SW480 (cell line): ENCODE measurements at places on chromosomes 2 and 18.
A peak's percentile ranks its signal among the peaks of the same experiment; 100 is the strongest.

DNA sequence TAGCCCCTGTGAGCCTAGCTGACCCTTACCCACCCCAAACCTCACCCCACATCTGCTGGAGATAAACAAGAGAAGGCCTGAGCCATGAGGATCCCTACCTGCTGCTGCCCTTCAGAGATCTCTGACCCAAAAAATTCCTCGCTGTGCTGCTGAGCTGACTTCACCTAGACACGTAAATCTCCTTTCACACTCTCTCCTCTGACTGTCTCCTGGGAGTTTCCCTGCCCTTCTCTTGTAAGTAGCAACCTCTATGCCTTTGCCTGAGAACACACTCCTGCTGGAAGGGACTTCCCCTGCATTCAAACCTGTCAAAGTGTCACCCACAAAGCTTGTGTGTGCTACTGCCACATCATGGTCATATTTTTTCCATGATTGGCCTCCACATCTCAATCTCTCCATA is 134.2 kb upstream of the NOL4 start:
- DNase-seq: no peak

DNA sequence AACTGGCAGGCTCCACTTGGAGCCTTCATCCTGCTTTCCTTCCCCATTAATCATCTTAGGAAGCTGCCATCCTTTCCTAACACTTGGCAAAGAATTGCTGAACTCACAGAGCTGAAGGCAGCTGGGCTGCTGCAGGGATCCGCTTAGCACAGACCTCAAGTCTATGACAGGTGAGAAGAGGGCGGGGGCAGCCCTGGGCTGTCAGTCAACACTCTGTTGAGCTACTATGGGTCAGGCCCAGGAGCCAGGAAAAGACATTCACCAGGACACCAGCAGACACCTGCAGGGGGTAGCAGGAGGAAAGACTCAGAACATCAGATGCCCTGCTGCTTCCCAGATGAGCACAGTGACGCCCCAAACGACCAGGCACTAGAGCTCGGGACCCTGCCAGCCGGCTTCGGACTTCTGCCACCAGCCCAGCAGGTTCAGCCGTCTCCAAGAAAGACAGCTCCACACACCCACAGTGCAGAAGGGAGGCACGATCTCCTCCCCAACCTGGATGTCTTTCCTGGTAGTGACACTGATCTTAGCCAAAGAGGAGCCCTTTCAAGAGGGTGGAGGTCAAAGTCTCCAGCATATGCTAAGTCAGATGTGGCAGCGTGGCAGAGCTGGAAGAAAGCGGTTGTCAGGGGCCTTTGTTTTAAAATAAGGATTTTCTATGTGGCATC is 55.2 kb downstream of the SNORC start:
- no peak for DNase-seq

DNA sequence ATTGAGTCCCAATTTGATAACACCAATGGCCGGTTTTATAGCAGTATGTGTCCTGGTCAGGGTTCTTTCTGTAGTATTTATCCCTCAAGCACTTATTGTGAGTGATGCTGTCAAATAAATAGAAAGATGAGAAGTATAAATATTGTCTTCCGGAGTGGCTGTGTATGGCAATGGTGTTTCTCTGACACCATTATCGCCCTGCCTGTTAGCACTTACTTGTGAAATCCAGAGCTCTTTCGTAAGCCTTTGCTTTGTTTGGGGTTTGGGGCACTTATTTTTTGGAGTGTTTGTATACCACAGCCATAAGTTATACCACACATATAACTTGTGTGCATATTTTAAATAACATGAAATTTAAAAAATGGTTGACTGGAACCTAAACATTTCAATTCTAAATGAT is 29.3 kb downstream of the CD8B2 start:
- no peak for DNase-seq

- DNase-seq: no peak
These were observed 291.0 kb downstream of the CALCRL start for GRCh38 chr2:187157046-187157445.

DNA sequence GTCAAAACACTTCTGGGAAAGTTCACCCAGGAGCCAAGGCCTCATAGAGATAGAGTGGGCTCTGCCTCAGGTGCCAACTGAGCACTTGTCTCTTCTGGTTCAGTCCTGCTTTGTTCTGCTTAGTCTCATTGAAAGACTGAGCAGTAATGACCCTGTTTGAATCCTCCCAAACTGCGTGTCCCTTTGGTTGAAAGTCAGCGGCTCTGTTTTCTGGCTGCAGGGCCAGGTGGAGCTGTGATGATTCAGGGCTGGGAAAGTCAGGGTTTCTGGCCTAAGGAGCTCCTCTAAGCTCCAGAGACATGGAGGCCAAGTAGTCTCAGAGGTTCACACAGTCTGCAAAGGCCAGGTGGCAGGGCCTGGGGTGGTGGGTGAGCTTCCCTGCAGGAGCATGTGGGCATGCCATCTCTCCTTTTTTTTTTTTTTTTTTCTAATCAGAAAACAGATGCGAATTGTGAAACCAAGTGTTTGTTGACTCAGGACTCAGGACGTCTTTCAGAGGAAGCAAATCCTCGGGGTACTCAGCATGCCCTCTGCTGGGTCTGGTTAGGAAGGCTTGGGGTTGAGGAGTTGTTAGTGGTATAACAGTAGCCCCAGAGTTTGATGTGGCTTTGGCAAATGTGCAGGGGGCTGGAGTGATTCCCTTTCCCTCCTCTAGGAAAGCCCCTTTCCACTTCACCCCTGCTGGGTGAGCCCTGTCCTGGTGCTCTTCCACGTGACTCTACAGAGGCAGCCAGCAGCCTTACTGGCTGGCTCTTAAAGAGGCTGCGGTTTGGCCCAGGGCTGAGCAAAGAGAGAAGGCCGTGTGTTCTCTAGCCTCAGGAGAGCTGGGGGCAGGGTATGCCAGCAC is 38.3 kb downstream of the TMEM17 start:
- DNase-seq: no peak

GRCh38 chr2:205187731-205188130 is 494.6 kb upstream of the NRP2 start:
- DNase-seq: no peak

DNA sequence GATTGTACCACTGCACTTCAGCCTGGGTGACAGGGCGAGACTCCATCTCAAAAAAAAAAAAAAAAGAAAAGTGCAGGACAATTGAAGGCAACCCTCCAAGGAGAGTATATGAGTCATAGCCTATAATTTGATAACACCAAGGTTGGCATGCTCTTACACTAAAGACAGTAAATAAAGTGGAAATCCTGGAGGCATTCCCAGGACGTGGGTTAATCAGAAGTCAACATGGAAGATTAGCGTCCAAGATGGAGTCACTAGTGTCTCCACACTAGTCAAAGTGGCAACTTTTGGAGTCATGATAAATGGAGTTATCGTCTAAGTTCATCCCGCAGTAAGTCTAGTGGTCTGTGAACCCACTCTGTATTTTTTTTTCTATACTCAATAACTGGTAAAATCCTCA is 21.2 kb upstream of the UGGT1 start:
- no peak for DNase-seq

GRCh38 chr2:40127890-40128557 is 323.9 kb downstream of the SLC8A1 start:
- no peak for DNase-seq

DNA sequence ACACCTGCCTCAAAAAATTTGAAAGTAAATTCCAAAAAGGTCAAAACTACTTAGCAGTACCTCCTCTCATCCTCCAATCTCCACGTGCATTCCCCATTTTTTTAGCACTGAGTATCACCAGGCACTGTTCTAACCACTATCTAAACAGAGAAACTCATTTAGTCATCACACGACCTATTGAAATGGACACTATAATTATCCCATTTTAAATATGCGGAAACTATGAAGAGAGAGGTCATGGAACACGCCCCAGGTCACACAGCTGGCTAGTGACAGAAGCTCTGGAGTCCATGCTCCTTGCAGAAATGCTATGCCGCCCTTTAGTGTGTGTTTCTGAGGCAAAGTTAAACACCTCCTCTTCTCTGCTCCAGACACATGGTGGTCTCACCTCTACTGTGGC is 99.5 kb downstream of the CABYR start:
- no peak for DNase-seq

- DNase-seq: no peak
These were observed 165.6 kb downstream of the INHBB start for GRCh38 chr2:120511536-120511935.

- peak; percentile 52 for DNase-seq
These were observed 61.4 kb downstream of the CPS1 start for GRCh38 chr2:210617732-210618330.

DNA sequence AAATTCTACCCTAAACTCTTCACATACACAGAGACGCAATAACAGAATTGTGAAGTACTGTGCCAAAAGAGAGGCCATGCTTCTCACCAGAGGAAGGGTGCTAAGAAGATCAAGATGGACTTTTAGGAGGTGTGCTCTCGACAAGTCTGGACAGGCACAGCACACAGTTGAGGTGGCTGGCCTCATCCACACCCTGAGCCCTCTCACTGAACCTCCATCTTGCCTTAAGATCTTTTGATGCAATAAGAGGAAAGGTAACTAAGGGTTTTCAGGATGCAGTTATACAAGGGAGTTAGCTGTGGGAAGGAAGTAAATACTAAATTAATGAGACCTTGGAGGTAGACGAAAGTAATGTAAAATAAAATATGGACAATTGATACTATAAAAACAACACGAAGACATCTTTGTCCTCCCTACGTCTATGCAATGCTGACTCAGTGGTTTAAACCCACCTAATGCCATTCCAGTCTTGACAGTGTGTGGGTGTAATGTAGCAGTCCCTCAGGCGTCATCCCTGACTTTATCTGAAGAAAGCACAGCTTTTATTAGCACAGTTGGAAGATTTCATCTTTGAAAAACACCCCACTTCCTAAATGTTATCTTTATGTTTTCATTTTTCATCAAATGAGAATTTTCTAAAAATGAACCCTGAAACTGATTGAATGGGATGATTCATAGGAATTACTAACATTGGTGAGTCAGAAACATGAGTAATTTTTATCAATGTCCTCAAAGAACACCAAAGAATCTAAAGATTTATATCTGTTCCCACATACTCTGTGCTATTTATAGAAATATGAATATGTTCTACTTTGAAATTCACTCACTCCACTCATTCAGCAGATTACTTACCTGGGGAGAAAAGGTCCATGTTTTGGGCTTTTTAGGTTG is 34.0 kb upstream of the MALL start:
- DNase-seq: peak; percentile 73

DNA sequence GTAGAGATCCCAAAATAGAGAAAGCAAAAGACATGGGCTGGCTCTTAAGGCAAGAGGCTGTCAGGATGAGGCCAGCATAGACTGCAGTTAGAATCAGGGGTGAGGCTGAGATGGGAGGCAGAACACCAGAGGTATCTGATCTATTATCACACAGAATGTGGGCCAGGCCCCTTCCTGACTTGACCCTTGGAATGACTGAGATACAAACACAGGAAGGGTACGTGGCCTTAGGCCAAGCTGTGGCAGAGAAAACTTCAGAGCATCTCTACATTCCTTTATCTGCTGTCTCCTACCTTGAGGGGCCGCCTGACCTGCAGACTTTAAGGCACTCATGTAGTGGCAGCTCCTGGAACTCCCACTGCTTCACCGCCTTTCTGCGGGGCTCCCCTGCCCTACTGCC is 28.4 kb downstream of the TMEM17 start:
- no peak for DNase-seq

DNA sequence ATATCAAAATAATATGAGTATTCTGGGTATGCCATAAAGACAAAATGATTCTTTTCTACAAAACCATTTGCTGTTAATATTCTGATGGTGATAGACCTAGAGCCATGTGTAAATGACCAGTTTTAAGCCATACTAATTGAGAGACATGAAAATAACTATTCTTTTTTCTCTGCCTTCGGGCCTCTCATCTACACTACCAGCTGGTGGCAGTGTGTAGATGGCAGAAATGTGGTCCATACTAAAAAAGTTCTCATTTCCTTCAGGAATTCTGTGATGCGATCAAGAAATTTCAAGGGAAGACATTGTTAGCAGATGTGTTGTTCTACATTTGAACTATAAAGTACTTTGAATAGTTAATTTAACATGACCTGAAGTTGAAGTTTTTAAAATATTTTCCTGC is 485.2 kb downstream of the TRIB2 start:
- DNase-seq: no peak

- peak; percentile 11 for DNase-seq
These were observed 181.3 kb upstream of the SIX2 start for GRCh38 chr2:45190481-45190942.

GRCh38 chr2:118846442-118846952 is 951 bp downstream of the EN1 start:
- DNase-seq: no peak

- DNase-seq: peak; percentile 60
These were observed at the start of gene ACKR3 for GRCh38 chr2:236569573-236569973. ACKR3 (plus strand) TSS chr2:236569825; CDS start chr2:236580466, 10,641 bp downstream.

GRCh38 chr2:156837635-156838370 is 401.6 kb downstream of the GPD2 start:
- no peak for DNase-seq

DNA sequence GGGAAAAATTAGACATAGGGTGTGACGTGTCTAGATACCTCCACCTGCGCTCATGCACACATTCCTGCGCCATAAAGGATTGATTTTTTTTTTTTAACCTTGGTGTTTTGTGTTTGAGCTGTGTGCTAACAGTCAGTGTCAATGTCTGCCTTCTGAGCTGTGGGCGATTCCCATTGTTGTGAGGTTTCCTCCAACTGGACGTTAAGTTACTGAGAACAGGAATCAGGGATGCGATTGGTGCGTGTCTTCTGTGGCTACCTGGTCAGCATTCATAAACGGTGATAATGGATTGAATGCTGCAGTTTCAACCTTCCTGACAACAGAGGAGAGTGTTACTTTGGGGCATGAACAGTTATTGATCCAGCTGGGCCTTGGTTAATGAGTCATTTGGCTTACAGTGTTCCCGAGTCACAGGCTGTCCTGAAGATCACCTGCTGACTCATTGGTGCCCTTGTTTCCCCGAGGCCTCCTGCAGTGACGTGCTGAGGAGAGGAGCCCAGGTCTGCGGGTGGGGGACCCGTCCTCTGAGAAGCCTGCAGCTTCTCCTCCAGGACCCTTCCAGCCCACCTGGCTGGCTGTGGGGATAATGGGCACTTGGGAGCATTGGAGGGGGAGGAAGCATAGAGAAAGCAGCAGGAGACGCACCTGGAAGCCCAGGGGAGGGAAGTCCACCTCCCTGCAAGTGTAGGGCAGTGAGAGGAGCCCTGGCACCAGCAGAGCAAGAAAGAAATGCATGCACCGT is 25.8 kb upstream of the CABYR start:
- DNase-seq: peak; percentile 33

DNA sequence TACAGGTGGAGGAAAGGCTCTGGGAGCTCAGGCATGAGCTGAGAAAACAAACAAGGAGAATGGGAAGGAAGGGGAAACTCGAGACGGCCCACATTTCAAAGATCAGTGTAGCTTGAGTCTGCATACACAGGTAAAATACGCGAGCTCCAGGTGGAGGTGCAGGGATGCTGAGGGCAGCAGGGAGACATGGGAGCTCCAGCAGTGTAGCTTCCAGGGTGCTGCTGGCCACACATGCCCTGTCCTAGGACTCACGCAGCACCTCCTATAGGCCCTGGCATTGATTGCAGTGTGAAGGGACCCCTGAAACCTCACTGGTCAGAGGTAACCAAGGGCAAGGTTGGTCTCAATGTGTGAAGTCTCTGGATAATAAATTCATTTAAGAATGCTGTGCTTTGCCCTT is 362.8 kb upstream of the HS6ST1 start:
- no peak for DNase-seq
